ENCODE measurements at places on chromosomes 3 and 15.

GRCh38 chr15:56040081-56041035 lies 46.9 kb upstream of the NEDD4 start:
- no peak for DNase-seq

DNA sequence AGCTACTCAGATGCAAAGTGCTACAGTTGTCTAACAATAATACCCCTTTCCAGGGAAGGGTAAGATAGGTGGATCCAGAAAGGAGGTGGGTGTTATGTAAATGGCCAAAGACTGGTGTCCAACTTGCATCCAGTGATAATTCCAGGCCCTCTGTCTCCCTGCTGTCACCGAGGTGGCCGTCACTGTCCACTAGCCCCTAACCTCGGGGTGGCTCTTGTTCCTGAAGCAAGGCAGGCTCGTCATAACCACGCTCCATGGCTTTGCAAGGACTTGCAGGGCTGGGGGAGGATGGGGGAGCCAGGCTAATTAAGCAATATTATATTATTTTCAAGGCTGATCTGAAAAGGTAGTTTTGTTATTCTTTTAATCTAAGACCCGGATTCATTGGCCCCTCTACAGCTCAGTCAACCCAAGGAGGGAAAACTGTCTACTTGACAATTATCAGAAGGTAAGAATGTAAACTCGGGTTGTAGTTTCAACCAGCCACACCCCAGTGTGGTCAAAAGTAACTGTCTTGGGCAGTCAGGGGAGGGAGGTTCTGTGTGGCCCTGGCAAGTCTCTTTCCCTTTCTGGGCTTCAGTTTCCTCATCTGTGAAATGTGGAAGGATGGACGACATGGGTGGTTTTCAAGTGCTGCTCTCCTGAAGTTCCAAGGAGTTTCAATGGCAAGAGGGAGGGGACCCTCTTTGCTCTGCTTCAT lies 220.1 kb upstream of the BHLHE40 start:
- no peak for DNase-seq

GRCh38 chr15:40618023-40618422 lies 24.0 kb downstream of the KNL1 start:
- DNase-seq: no peak

- no peak for DNase-seq
Measured at GRCh38 chr15:48696627-48697312, 51.3 kb upstream of the FBN1 start.

DNA sequence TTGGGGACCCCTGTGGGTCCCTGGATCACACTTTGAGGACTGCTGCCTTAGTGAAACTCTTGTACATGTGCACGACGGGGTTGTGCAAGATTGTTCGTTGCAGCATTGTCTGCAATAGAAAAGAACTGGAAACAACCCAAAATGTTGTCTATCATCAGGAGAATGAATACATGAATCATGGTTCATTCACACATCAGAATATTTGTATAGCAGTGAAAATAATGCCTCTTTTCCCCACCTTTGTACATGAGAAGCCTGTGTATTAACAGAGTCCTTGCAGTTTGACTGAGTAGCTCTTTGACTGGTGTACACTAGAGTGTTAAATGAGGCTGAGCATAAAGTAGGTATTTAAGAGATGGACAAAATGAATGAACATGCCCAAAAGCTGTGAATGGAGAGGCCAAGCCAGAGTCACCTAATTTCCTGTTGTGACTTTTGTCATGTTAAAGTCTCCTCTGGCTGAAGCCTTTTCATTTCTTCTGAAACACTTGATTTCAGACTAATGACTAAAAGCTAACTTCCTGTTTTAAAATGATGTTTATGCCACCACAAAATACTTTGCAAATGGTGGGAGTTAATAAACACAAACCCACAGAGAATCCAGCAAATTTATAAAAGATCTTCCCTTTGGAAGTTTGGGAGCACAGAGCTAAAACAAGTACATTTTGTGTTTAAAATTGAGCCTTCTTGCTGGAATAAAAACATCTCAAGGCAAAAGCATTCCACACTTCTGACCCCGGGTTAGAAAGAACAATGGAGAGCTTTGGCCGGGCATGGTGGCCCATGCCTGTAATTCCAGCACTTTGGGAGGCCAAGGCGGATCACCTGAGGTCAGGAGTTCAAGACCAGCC lies 20.6 kb upstream of the USP3 start:
- DNase-seq: no peak

DNA sequence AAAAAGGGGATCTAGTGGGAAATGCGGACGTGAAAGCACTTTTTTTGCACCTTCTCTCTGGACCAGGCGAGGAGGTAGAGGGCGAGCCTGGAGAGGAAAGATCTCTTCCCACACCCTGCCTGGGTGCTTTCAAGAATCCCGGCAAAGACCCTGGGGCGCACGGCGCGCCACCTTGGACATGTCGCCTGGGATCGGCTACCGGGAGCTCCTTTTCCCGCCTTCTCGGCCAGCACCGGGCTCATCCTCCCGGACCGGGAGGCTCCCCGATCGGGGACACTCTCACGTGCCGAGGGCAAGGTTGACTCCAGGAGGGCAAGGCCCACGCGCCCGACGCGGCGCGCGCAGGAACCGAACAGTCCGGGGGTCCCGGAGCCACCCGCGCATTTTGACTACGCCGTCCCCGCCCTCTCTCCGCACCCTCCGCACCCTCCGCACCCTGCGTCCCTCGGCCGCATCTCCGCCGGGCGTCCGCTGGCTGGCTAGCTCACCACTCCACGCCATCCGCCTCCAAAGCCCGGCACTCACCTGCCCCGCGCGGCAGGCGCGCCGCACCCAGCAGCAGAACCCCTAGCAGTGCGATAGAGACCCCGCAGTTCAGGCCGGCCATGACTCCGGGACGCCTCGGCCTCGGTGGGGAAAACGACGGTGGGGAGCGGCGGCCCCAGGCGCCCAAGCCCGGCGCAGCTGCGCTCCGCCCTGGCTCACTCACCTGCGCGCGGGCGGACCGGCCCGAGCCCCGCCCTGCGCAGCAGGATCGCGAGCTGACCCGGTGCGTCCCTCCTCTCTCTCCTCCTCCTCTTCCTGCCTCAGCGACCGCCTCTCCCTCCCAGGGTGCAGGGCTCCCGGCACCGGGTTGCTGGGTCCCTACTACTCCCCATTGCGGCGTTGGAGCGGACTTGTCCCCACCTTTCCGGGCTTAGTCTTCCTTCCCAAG lies at the start of gene CDCP1:
CDCP1 (minus strand) TSS at position 698 of the 934 bp plus-strand sequence; CDS start at position 607, 91 bp downstream.
- DNase-seq: no peak

DNA sequence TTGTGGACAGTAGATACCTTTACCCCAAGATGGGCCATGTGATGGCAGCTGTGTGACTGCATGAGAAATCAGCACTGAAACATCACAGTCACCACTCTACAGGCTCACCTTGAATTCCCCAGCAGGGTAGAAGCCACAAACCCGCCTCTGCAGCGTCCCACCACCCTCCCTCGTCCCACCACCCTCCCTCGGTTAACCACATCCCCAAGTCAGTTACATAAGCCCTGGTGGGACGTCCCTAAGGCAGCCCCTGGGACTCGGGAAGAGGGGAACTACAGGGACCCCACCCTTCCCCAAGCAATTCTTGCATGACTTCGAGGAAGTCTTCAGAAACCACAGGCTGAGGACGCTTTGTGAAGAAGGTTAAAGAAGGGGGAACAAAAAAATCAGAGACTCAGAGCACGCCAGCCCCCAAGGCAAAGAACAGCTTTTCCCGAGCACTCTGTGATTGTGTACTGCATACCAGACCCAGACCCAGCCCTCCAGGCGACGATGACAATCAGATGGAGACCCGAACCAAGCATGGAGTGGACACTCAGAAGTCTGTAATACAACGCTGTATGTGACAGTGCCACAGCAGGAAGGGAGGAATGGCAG lies 60.5 kb downstream of the SH3BP5 start:
- DNase-seq: peak; percentile 92

DNA sequence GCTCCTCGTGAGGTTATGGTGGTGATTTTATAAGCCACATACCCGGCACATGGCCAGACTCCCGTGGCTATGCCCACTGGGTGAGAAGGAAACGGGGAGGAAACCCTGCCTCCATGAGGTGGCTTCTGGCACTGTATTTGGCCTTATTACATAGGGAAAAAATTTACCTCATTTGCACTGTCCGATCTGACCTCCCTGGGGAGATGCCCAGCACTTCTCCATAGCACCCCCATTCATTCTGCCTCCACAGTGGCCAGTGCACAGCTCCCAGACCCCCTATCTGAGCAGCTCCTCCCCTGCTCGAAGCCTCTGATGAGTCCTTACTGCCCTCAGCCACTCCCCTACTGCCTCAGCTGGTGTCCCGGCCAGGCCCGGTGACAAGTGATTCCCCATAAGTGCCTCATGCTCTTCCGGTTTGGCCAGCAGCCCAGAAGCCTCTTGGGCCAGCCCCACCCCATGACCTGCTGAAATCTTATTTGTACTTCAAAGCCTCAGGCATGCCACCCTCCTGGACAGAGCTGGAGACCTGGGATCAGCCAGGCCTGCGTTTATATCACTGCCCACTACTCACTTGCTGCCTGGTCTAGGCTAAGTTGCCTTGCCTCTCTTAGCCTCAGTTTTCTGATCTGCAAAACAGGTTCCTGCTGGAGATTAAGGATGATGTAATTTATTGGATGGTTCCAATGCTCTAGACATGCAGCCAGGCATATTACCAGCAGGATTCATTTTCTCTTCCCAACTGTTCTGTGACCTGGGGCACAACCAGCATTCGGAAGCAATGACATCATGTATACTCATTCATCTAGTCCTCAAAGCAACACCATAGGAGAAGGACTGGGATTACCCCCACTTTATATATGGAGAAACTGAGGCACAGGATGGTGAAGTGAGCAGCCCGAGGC lies 30.6 kb upstream of the SLC6A6 start:
- no peak for DNase-seq

DNA sequence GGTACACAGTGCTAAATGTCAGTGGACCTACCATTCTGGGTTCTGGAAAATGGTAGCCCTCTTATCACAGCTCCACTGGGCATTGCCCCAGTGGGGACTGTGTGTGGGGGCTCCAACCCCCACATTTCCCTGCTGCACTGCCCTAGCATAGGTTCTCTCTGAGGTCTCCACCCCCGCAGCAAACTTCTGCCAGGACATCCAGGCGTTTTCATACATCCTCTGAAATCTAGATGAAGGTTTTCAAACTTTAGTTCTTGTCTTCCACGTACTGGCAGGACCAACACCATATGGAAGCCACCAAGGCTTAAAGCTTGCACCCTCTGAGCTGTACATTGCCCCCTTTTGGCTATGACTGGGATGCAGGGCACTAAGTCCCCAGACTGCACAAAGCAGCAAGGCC lies 788.2 kb upstream of the ALCAM start:
- DNase-seq: no peak

DNA sequence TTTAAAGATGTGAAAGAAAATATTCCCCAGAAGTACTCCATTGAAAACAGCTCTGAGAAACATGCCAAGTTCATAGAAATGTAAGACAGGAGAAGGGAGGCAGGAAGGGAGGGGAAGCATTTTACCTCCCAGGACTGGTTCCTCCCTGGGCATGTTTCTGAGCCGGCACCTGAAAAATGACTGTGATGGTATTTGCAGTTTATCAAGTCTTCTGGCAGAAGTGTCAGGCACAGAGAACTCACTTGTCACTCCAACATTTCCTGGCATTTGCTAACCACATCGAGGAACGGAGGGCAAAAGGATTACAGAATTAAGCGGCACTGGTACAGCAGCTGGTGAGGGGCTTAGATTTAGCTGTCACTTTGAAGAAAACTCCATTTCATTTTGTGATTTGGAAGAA lies 1054.0 kb downstream of the TUSC7 start:
- DNase-seq: no peak

DNA sequence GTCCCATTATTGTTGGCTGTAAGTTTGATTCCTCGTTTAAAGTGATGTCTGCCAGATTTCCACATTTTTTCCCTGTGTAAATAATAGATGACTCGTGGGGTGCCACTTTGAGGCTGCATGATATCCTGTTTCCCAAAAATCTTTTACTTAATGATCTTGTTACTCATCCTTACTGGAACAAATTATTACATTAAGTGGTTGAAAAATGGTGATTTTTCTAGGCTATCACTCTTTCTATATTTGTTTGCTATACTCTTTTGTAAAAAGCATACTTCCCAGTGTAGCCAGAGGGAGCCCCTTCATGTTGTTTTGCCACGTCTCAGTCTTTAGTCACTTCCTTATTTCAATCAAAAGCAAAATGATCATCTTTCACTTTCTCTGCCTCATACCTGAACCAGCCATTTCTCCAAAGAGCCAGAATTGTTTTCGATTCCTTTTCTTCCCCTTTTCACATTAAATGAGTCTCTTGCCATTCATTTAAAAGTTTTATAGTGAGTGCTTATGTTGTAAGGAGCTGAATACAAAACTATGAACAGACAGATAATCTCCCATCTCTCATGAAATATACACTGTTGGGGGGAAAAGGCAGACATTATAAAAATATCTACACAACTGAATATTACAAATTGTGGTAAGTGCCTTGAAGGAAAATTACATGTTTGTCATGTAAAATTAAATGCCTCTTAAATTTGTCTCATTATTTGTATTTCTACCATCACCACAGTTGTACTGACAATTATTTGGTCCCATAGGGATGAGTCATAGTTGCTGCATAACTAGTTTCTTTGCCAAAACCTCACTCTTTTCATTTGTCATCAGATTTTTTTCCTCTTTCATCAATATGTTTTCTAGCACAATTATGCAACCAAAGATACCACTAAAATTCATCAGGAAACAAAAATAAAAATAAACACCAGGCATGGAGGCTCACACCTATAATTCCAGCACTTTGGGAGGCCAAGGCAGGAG lies 41.5 kb downstream of the ADGRG7 start:
- DNase-seq: peak; percentile 9

DNA sequence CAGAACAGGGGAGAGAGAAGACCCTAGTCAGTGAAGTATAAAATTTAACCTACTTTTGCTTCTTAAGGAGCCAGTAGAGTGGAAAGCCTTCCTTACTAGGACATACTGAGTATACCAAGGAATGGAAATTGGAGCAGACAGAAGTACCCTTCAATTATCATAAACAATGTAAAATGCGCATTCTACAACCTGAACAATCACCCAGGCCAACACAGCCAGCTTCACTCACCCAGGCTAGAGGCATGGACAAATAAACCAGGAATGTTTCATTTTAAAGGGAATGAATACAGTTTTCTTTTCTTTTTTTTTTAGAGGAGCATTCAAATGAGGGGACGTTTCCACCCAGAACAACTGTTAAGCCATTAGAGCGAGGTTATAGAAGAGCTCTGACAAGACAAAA lies 41.9 kb upstream of the PLXND1 start:
- DNase-seq: no peak

GRCh38 chr3:101043687-101044078 lies 50.5 kb upstream of the ABI3BP start:
- no peak for DNase-seq

DNA sequence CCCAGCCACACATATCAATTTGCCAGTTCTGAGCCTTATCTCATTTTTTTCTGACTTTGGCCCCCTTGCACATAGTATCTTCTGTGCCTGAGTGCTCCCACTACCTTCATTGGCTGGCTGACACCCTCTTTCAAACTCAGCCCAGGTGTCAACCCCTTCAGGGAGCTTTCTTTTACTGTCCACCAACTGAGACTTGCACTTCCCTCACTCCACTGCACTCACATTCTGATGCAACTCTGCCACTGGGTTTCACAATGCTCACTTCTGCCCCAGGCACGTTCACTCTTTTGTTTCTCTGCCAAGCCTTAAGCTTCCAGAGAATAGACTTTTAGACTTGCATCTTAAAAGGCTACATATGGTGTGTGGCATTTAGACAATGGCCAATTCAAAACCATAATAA lies 101.5 kb upstream of the CBLB start:
- DNase-seq: no peak

Data from CD4-positive, alpha-beta T cell treated with Interleukin-12 subunit alpha and Interleukin-12 subunit beta, for 1 hour (primary cell).